ENCODE measurements at places on chromosomes 6 and 20.

GRCh38 chr6:150195996-150196417 is 53.2 kb downstream of the PPP1R14C start:
- no peak for DNase-seq

- no peak for DNase-seq
Measured at GRCh38 chr6:36927691-36928546, 26.6 kb upstream of the PI16 start.

GRCh38 chr6:5851261-5851757 is 155.4 kb downstream of the NRN1 start:
- DNase-seq = no peak

DNA sequence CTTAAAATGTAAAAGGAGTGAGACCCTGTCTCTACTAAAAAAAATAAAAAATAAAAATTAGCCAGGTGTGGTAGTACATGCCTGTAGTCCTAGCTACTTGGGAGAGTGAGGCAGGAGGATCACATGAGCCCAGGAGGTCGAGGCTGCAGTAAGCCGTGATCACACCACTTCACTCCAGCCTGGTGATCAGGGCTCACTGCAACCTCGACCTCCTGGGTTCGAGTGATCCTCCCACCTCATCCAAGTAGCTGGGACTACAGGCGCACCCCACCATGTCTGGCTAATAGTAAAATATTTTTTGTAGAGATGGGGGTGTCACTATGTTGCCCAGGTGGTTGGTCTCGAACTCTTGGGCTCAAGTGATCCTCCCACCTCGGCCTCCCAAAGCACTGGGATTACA is 8.1 kb upstream of the FOXS1 start:
- DNase-seq = no peak

- DNase-seq = no peak
Measured at GRCh38 chr6:63904650-63905248, 269.1 kb downstream of the PHF3 start.

DNA sequence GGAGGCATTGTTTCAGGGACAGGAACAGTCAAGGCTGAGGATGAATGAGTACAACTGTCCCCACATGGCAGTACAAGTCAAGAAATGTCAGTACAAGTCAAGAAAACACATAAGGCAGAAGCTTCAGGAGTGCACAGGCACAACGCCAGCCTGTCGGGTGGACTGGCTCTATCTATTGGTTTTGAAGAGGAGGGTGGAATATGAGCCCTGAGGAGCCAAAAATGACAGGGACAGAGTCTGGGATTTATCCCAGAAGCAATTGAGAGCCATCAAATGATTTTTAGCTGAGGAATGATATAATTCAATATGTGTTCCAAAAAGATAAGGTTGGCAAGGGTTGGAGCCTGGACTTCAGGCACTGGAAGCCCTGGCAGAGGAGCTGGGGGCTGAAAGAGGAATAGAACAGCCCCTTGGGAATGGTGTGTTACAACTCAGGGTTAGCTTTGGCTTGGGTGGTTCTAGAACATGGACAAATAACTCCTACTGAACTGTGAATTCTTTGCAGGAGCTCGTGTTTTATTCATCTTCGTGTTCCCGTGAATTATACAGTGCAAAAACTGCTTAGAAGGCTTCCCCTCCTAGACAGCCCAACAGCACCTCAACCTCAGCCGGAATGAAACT is 425.7 kb upstream of the ARID1B start:
- DNase-seq = no peak

DNA sequence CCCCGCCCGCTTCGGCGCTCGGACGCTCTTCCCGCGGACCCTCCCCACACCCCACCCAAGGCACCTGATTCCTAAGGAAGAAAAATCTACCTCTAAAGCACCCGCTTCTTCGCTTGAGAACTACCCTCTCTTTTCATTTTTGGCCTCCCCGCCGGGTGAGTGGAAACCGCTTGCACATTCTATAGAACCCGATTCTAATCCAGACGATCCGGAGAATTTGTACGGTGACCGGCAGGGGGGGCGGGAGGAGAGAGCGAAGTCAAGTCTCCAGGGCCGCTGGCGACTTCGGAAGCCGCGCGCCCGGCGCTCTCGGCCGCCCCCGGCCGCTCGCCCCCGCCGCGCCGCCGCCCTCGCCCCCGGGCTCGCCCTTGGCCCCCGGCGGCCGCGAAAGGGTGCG is at the start of gene RBM24:
RBM24 (plus strand) TSS at position 262 of the 397 bp plus-strand sequence. CDS start 221 bp downstream, outside the sequence.
- DNase-seq = no peak
